ENCODE measurements at places on chromosomes 1 and 21.

GRCh38 chr1:228737601-228738041 lies 2.3 kb downstream of the RHOU start:
- no peak for DNase-seq

GRCh38 chr1:233656032-233656635 lies 42.2 kb downstream of the KCNK1 start:
- DNase-seq, result no peak

- DNase-seq, result peak; percentile 82
Observed at GRCh38 chr1:9129266-9130041, 552 bp upstream of the GPR157 start.

GRCh38 chr1:28887419-28887834 lies 26.9 kb upstream of the EPB41 start:
- peak; percentile 69 for DNase-seq

- DNase-seq, result no peak
Observed at GRCh38 chr1:207938016-207938415, 27.1 kb upstream of the CD34 start.

GRCh38 chr1:245126530-245126929 lies 28.3 kb upstream of the KIF26B start:
- no peak for DNase-seq

DNA sequence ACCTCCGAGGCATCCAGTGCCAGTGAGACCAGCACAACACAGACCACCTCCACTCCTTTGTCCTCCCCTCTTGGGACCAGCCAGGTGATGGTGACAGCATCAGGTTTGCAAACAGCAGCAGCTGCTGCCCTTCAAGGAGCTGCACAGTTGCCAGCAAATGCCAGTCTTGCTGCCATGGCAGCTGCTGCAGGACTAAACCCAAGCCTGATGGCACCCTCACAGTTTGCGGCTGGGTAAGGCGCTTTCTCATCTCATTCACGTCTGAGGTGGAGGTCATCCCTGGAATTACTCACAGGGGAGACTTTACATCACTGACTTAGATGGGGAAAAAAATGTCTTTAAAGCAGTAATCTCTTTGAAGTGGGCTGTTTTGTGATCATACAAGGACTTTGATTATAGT lies 106.3 kb downstream of the CD247 start:
- DNase-seq, result no peak

GRCh38 chr1:49190138-49190537 lies 413.4 kb upstream of the BEND5 start:
- no peak for DNase-seq

DNA sequence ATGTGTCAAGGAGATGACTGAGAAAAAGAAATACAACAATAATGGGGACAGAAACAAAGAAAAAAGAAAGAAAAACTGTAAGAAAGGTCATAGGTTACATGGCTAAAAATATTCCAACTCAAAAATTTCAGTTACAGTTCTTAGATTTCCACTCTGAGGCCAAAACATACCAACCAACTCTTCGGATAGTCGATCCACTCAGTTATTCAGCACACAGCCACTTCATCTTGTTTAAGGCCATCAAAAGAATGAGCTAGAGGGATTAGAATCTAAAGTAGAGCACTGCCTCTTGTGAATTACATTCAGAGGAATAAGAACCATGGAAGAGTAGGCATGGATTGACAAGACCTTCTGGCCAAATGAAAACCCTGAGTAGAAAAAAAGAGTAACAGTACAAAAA lies 277.0 kb downstream of the MRPL39 start:
- DNase-seq, result no peak

DNA sequence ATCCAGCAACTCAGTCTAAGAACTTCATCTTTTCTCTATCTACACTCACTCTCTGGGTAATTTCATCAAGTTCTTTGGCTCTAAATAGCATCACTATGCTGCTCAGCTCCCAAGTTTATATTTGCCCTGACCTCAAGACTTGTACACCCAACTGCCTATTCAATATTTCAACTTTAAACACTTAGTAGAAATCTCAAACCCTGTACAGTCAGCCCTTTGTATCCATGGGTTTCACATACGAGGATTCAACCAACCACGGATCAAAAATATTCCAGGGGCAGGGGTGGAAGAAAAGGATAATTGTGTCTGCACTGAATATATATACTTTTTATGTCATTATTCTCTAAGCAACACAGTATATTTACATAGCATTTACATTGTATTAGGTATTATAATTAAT lies 13.9 kb downstream of the ASH1L start:
- DNase-seq, result no peak

DNA sequence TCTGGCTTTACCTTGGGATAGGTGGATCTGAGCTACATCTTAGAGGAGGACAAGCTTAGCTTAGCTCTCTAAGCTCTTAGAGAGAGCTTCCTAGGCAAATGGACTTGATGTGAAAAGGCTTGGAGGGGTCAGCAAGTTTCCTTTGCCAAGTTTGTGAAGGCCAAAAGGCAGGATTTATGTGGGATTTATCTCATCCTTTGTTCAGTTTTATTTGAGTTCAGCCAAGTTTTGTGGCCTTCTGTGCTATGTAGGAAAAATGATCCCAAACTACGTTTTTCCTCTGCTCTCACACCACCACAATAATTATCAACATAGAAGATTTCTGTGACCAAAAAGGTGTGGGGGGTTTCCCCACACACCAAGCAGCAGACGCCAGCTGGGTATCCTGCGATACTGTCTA lies 26.0 kb upstream of the RNF11 start:
- DNase-seq, result no peak

DNA sequence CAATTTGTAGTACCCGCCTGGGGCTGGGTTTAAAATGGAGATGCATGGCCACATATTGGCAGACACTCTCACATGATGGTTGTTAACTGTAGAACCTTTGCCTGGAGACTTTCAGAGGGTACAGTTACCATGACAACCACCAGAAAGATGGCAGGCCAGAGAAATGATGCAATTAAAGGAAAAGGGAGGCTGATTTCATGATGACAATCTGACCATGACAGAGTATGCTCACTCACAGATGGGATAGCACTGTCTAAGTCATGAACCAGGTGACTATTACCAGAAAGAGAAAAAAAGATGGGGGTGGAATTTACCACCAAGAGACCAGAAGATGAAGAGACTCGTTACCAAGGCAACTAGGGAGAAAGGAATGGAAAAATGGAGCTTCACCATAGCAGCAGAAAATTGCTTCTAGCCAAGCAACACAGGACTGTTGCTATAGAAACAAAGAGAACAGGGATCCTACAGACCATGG lies 3.5 kb upstream of the TRIT1 start:
- no peak for DNase-seq

DNA sequence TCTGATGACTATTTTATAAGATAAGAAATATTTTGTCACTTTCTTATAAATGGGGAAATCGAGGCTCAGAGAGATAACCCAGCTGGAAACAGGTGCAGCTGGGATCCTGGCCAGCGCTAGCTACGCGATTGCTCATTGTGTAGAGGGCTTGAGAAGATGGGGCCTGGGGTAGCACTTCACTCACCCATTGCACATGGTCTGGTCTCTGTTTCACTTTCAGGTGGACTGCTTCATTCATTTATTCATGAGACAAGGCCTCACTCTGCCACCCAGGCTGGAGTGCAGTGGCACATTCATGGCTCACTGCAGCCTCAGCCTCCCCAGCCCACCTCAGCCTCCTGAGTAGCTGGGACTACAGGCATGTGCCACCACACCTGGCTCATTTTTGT lies 23.8 kb downstream of the UBE4B start:
- DNase-seq, result no peak

DNA sequence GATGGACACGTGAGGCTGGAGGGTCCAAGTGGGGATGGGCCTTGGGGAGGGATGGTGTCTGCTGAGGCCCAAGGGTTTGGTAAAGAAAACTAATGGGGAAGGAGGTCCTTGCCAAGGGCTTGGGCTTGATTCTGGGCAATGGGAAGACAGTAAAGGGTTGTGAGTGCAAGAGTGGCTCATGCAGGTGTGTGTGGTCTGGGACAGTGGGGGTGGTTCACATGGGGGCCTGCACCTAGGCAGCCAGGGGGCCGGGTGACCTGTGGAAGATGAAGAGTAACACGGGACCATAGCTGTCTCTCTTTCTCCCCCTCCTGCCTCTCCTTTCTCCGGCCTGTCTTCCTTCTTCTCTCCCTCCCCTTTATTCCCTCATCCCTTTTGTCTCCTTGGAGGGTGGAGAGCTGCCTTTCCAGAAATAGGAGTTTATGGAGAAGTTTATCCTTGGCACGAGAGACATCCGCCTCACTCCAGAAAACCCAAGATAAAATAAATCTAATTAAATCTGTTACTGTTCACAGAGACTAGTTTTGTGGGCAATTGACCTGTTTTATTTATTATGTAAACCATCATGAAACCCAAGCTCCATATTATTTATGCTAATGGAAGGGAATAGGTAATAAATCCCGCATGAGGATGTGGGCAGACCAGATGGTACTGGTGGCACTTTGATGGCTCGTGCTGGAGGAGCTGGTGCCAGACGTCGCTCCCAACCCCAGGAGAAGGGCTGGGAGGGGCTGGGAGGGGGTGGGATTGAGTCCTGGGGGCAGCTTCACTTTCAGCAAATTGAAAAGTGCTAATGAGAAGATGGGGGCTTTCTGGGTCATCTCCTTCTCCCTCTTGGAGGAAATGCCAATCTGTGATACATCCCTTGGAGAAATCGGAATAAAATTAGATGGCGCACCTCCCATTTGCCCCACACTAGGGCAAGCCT lies 272.9 kb upstream of the CSF3R start:
- no peak for DNase-seq

GRCh38 chr1:19262744-19263143 lies 11.1 kb downstream of the MRTO4 start:
- DNase-seq, result no peak

GRCh38 chr1:41293779-41294178 lies 51.7 kb upstream of the SCMH1 start:
- no peak for DNase-seq

DNA sequence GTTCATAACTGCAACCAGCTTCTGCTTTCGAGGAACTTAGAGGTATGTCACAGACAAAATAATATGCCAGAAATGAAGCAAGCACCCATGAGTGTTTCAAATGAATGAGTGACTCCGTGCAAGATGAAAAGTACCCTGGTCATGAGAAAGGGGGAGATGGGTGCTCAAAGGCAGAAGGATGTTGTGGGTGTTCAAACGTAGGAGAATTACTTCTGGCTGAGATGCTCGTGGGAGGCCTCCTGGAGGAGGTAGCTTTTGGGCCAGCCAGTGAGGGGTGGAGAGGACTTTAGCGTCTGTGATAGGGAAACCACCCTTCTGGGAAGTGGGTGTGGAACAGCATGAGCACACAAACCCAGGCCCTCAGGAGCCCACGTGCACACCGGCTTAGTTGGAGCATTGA lies 113.8 kb downstream of the SYF2 start:
- no peak for DNase-seq

- DNase-seq, result no peak
Observed at GRCh38 chr21:35940074-35940927, 120.0 kb downstream of the SETD4 start.

DNA sequence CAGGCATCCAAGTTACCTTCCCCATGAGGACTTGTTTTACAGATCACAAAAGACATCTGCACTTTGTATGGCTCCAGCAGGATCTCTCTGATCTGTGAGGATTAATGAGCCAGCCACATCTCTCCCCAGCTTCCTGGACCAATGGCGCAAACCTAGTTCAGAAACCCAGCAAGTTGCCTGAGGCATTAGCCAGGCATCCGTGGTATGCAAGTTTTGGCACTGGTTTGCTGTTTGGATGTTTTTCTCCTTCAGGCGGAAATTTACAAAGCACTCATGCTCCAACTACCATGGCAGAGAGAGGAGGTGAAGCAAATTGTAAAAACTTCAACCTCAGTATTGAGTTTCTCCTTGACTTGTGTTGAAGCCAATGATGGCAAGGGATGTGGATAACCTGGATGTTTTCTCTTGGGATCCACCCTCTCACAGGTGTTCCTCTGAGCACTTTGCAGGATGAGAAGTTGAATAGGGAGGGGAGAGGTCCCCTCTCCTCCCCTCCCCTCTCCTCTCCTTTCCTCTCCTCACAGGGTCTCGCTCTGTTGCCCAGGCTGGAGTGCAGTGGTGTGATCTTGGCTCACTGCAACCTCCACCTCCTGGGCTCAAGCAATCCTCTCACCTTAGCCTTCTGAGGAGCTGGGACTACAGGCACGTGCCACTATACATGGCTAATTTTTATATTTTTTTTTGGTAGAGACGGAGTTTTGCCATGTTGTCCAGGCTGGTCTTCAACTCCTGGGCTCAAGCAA lies 25.6 kb upstream of the ENO1 start:
- no peak for DNase-seq

DNA sequence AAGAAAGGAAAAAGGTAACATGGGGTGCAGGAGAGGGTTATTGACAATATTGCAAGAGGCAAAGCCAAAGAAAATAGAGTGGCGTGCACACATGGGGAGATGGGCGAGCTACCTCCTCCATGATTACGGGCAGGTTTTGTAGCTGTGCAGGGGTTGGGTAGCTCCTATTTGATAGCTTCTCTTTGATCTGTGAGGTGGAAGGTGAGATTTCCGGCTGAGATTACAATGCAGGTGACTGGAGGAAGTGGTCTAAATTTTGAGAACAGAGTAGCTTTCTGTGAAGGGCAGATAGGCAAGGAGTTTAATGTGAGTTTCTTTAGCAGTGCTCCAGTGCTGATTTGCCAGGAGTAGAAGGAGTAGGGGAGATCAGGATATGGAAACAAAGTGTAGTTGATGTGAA lies 263.4 kb downstream of the PLA2G4A start:
- DNase-seq, result peak; percentile 39

DNA sequence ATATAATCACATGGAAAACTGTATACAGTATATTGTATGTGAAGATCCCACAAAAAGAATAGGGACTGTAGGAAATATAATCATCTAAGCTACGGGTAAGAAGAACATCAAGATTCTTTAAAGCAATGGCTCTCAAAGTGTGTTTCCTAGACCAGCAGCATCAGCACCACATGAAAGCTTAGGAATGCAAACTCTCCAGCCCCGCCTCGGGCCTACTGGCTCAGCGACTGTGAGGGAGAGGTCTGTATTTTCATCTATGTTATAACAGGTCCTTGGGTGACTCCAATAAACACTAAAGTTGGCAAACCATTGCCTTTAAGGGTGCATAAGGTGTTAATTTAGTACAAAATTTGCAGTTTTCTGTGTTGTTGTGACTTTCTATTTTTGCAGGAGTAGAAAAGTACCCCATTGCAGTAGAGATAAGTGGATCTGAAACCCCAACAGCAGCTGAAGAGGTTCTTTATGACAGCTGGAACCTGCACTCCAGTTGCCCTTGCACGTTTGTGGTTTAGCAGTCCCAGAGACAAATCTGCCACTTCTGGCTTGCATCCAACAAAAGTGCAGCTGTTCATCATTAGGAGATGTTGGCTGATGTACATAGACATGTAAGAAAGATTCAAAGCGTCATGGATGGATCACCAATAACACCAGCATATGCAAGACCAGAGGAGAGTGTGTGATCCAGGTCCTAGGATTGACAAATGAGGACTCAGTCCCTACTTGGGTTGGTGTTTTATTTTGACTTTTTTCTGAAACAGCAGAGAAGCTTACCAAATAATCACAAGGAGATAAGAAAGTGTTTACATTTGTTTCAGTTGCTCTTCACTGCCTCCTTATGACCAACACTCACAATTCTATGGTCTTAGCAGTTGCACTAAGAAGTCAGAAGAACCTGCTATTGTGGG lies 15.9 kb upstream of the IFNAR1 start:
- no peak for DNase-seq

- DNase-seq, result no peak
Observed at GRCh38 chr1:114155706-114156105, 2.0 kb upstream of the SYT6 start.

GRCh38 chr1:239999170-239999569 lies 92.5 kb upstream of the FMN2 start:
- DNase-seq, result no peak

- no peak for DNase-seq
Observed at GRCh38 chr21:15795533-15795932, 65.8 kb downstream of the USP25 start.
